Muscle of back (tissue), 13 donors: ENCODE measurements at places on chromosomes 16 and 17.
A peak's percentile ranks its signal among the peaks of the same experiment; 100 is the strongest.

DNA sequence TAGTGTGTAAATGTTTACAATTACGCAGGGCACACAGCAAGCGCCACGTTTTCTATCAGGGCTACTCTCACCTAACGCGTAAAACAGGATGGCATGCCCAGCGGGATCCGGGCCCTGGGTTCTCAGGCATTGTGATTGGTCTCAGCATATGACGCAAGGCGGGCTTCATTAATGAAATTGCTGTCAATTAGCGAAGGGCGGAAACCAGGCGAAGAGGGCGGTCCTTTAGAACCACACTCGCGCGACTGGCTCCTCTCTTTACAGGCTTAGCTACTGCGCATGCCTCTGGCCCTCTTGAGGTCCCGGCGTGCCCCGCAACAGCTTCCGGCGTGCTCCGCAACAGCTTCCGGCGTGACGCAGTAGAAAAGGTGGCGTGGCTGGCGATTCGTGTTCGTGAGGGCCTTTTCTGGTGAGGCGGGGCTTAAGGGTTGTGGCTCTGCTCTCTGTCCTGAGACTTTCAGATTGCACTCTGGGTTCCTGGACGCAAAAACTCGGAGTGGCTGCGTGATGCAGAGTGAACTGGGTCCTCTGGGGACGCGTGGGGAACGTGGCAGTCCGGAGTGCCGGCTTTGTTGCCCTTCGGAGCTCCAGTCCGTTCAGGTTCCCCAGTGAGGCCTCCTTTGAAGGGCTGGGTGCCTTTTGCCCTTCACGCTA, 9.2 kb downstream of the OR2C1 start:
- peak; percentile 87 for DNase-seq

- no peak for DNase-seq
These were observed 2294.4 kb downstream of the TP53TG3F start for GRCh38 chr16:35753559-35754390.

DNA sequence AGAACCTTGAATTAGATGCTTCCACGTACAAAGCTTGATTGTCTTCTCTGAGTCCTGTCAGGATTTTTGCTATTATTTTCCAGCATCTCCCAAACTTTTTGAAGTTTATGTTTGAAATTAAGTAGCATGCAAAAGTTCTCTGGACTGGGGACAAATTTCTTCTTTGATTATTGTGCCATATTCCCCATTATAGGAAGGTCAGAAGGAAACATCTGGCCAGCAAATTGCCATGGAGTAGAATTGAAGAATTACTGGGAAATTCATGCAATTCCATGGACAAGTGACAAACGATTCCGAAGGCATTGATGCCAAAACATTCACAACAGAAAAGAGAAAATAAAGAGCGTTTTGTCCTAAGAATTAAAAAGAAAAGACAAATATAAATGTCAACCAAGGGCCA, 737.2 kb downstream of the CDH11 start:
- no peak for DNase-seq

DNA sequence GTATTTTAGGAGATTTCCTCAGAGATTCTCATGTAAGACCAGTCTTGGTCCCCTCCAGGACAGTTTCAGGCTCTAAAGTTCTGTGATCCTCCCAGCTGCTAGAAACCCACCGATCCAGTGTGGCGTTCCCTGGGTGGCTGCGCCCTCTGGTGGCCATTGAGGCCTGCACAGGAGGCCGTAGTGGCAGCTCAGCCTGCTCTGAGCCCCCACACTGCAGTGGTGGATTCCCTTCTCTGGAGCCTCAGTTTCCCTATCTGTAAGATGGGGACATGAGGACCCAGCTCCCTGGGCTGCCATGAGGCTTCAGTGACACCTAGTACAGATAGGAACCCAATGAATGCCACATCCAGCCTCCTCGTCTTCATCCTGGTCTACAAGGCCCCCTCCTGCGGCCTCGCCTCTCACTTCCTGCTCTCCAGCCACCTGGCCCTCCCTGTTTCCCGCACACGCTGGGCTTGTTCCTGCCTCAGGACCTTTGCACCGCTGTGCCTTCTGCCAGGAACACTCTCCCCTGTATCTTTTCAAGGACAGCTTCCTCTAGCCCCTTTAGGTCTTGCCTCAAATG, 16.5 kb downstream of the CCDC102A start:
- peak; percentile 41 for DNase-seq

GRCh38 chr17:39208893-39209292, 8.8 kb downstream of the RPL19 start:
- DNase-seq = no peak

DNA sequence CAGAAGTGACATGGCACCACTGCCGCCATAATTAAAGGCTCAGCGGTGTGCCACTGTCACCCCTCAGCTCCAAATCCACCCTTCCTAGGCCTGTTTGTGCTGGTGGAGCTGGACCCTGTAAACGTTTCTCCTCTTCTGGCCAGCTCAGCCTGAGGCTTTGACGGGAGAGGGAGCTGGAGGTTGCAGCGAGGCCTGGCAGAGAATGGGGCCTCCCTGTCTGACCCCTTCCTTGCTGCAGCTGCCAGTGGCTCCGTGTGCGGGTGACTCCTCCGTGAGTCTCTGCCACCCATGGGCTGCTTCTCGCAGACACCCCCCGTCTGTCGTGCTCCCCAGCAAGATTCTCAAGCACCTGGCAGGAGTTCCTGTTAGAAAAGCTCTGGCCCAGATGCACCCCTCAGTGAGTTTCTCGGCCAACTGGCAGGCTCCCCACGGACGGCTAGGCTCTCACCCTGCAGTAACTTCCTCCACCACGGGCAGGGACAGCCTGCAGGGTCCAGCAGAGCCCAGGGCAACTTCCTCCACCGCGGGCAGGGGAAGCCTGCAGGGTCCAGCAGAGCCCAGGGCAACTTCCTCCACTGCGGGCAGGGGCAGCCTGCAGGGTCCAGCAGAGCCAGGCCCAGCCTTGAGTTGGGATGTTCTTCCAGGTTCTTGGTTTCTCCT, 4.7 kb upstream of the CHMP6 start:
- DNase-seq = peak; percentile 14

- no peak for DNase-seq
These were observed 50.9 kb upstream of the CPNE2 start for GRCh38 chr16:57041182-57042156.

DNA sequence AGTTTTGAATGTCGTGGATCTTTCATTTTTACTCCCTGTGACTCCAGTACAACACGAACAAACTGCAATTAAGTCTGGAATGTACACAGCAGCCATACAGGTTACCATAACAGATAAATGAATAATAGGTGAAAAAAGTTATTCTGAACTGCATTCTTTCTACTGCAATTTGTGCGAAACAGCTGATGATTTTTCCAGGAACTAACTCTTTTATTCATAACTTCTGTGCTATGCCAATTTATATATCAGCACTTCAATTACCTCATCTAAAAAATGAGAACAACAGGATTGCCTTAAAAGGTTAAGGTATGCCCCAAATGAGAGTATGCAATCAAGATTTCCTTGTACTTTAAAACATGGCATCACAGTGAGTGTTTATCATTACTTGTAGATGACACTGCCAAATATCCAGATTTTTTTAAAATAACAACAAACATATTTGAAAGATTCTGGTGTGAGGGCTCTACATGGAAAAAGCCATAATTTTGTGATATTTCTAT, 238.9 kb downstream of the CDH8 start:
- no peak for DNase-seq

DNA sequence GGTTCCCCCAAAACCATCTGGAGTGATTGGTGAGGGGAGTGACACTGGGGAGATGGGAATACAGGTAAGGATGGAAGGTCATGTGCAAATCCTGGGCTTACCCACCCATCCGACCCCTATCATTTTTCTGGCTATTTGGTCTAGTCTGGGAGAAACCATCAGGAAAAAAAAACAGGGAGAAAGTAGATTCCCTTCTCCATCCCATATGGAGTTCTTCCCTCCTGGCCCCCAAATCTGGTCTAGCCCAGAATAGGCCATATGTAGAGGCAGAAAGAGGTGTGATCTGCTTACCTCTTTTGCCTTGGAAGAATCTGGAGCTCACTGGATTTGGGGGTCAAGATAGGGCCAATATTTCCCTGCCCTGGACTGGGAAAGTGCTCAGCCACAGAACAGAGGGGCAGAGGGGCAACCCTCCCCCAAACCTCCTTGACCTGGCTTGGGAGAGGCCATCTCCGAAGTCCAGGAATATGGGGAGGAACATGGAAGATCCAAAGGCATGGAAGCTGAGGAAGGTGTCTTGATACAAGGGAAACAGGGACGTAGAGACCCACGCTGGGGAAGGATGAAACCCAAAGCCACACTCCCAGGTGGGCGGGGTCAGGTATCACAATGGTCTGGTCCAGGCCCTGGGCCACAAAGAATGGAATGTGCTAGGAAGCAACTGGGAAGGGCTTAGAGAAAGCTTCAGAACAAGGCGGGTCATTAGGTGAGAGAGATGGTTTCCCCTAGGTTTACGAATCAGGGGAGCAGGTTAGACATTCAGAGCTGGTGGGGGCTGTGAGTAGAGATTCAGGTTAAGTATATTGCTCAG, 16.2 kb downstream of the CHRNB1 start:
- no peak for DNase-seq

DNA sequence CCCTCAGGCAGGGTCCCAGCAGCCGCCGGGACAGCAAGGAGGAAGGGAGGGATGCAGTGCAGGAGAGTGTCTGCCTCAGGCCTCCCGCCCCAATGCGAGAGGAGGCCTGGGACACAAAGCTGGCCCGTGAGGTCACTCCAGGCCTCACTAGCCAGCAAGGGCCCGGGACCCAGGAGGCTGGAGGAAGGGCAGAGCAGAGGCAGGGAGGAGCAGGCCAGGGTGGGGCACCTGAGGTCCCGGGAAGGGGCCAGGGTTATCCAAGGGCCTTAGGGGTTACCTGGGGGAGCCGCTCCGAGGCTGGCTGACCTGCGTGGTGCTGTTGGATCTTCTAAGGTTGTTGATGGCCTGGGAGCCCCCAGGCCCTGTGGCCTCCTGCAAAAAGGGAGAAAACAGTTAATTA, 14.1 kb downstream of the CEP131 start:
- no peak for DNase-seq

DNA sequence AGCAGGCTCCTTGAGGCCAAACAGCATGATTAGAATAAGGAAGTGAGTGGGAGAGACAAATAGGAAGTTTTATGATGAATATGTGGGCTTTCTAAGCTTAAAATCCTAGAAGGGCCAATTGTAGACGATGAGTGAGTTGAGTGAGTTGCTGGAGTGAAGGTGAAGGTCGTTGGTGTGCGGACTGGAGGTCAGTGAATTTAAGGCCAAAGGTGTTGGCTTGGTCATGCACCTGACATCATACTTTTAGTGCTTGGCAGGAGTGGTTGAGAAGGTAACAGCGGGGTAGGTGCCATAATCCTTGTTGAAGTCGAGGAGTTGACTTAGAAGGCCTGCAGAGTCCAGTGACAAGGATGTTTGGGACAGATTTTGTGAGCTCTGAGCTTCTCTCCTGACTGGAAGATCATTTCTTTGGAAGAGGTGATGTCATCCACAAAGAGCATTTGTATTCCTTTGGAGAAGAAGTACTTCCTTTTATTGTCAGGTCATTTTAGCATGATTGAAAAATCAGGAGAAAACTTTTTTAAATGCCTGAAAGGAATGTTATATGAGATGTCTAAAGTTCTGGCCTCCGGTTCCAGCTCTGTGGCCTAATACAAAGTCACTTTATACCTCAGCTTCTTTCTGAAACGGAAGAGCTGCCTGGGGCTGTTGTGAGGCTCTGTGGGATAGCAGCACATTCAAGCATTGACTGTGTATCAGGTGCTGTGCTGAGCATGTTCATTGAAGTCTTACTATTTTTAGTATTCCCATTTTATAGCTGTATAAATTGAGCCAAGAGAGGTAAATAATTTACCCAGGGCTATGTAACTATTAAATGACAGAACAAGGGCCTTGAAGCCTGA, 53.6 kb upstream of the TBX2 start:
- DNase-seq = no peak

- DNase-seq = no peak
These were observed 2.0 kb downstream of the ZNF319 start for GRCh38 chr16:57998486-57998885.

DNA sequence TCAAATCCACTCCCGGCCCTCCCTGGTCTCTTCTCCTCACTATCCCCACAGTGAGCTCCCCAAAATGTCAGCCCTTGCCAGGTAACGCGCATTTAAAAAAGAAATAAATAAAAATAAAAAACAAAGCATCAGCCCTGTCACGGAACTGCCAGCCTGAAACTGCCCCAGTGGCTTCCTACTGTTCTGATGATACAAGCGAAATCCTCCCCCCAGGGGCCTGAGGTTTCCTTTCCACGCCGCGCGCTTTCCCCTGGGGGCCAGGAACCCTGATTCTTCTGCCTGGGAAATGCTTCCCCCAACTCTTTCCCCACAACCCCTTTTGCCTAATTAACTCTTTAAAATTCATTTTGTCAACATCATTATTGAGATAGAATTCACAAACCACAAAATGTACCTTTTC, 12.2 kb upstream of the RPH3AL start:
- no peak for DNase-seq

DNA sequence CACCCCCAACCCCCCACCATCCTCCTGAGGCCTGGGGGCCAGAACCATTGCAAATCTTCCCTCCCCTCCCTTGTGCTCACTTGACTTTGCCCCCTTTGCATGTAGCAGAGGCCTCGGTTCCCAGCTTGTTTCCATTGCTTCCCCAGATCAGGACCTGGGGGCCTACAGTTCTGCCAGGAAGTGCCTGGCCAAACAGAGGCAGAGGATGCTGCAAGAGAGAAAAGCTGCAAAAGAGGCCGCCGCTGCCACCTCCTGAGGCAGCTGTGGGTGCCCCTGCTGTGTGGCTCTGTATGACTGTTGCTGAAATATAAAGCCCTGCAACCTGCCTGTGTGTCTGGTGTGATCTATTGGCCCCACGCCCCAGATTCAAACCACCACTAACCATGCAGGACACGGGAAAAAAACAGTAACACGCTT, 2.3 kb downstream of the NDUFB10 start:
- no peak for DNase-seq

GRCh38 chr16:85285681-85286065, 173.4 kb upstream of the CIBAR2 start:
- DNase-seq = no peak

GRCh38 chr16:71441348-71442050, 355 bp downstream of the TLE7 start:
- no peak for DNase-seq

- DNase-seq = no peak
These were observed 39.2 kb downstream of the KSR1 start for GRCh38 chr17:27495460-27495859.

- no peak for DNase-seq
These were observed 1531.9 kb upstream of the CDH8 start for GRCh38 chr16:63568164-63568563.

GRCh38 chr17:11331547-11332513, 90.8 kb downstream of the SHISA6 start:
- no peak for DNase-seq

- peak; percentile 33 for DNase-seq
These were observed 30.1 kb downstream of the DNAH2 start for GRCh38 chr17:7747635-7748071.

GRCh38 chr16:14373896-14374295, 256.2 kb downstream of the PARN start:
- no peak for DNase-seq
